ENCODE measurements at places on chromosomes 3 and 15.

DNA sequence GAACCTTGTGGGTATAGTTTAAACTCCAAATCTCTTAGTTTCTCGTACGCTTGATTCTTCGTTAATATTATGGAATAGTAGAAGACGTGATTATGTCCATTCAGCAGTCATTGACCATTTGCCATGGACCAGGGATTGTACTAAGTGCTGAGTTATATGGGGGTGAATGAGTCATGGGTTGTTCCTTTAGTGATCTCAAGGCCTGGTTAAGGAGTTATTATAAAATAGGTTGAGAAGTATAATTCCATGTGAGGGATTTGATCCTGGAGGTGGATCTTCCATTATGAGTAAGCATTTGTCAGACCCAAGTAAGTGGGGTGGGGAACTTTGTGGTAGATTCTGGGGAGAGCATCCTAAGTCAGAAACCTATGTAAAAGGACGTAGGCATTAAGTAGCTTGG lies 15.4 kb downstream of the NR2C2 start:
- DNase-seq, result no peak

GRCh38 chr3:188683032-188683521 lies 488.7 kb upstream of the TPRG1 start:
- DNase-seq, result peak; percentile 61

GRCh38 chr3:127706785-127707351 lies 34.1 kb downstream of the ABTB1 start:
- no peak for DNase-seq

GRCh38 chr15:69522361-69522760 lies 69.7 kb downstream of the RPLP1 start:
- no peak for DNase-seq

GRCh38 chr3:129526121-129526900 lies 2.1 kb upstream of the RHO start:
- no peak for DNase-seq

GRCh38 chr3:189229196-189229828 lies 57.5 kb downstream of the TPRG1 start:
- DNase-seq, result no peak

DNA sequence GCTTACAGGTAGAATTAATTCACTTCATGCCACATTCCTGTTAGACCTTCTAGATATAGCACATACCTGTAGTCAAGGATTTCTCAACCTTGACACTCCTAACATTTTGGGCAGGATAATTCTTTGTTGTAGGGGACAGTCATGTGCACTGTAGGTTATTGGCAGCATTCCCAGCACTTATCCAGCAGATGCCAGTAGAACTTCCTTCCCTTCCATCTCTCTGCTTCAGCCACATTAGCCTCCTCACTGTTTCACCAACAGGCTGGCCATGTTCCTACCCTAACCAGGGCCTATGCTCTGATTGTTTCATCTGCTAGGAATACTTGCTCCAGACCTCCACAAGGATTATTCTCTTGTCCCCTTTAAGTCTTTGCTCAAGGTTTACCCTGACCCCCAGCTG lies 68.0 kb upstream of the STAC start:
- DNase-seq, result no peak

DNA sequence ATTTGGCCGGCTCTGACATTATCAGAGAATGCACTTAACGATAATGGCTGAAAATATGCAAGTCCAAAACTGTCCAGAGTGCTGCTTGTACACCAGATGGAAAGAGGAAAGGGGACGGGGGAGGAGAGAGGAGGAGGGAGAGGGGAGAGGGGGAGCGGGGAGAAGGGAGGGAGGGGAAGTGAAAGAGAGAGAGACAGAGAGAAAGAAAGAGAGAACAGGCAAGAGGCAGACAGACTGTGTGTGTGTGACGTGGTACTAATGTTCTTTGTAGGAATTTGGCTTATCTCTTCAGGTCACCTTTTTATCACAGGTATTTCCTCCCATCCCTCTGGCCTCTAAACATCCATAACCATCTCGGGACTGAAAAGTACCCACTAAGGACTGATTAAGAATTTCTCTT lies 75.1 kb upstream of the LMOD3 start:
- no peak for DNase-seq

- DNase-seq, result no peak
Observed at GRCh38 chr3:20197775-20198174, 11.8 kb upstream of the SGO1 start.

GRCh38 chr15:26037369-26037768 lies 174.2 kb upstream of the ATP10A start:
- DNase-seq, result no peak

DNA sequence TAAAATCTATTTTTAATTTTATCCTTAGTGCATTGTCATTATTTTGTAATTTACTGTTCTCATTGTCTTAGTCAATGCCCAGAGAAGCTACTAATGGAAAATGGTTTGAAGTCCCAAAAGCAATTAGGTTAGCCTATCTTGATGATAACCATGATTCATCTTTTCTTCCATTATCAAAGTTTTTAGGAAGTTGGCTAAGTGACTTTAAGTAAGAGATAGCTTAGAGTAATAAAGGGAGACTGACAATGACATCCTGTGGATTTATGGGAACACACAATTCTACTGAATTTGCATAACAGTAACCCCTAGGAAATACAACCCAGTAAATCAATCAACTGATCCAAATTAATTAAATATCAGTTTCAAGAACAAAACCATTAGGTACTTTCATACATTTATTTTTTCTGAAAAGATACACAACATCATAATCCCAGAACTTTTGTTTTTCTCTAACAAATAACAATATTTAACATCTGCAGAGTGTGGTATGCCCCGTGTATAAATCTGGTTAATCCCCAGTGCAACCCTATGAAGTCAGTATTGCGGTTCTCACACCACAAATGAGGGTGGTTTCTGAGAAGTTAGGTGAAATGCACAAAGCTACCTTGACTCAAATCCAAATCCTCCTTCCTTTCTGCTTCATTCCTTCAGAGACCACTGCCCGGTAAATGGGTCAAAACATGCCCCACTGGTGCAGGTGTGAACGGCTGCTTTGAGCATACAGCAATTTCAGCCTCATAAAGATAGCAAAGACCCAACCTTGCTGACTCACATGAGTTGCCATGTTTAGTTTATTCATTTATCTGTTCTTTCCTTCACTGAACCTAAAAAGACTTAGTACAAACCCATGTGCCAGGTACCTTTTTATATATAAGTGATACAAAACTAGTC lies 202.1 kb downstream of the TBL1XR1 start:
- DNase-seq, result peak; percentile 39

- DNase-seq, result no peak
Observed at GRCh38 chr3:147807776-147808175, 398.6 kb downstream of the ZIC1 start.

GRCh38 chr3:185335799-185336198 lies 27.1 kb upstream of the MAP3K13 start:
- peak; percentile 23 for DNase-seq

DNA sequence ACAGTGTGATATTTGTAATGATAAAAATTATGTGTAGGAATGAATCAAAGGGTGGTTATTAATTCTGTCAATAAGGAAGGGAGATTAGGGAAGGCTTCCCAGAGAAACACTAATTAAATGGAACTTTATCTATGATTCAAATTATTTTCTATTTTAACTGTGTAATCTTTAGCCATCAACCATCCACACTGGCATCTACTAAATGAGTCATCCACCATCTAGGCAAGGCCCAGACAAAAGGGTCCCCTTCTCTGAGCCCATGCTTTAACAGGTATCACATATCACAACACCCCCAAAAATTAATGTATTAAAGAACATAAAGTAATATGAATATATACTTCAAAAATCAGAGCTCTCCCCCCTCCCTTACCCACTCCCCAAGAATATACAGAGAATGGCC lies 19.9 kb upstream of the TPM1 start:
- no peak for DNase-seq

Data from activated CD4-positive, alpha-beta T cell treated with anti-CD3 and anti-CD28 coated beads, Interleukin-2, Interleukin-6, amounts not matched to agents 100 ng/mL and 50 ng/mL, durations not matched to agents 16 hours and 8 hours (primary cell).